ENCODE measurements at places on chromosomes 2 and 18.
A peak's percentile ranks its signal among the peaks of the same experiment; 100 is the strongest.

GRCh38 chr2:20474757-20475566 lies 28.1 kb downstream of the RHOB start:
- no peak for DNase-seq

GRCh38 chr2:231039821-231040364 lies 2.6 kb downstream of the C2orf72 start:
- no peak for DNase-seq

DNA sequence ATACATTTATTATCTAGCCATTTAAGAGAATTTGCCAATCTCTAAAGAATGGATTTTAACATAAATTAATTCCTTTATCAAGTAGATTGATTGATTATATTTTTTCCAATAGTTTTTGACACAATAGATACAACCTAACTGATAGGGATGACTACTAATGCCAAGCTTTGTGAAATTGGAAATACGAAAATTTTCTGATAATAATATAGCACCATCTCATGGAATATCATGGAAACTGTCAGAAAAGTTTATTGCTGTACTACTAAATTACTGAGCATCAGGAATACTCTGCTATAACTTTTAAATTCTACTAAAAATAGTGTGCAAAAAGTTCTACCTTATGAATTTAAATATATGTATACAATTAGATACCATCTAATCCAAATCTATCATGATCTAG lies 101.8 kb upstream of the MAP2 start:
- no peak for DNase-seq

DNA sequence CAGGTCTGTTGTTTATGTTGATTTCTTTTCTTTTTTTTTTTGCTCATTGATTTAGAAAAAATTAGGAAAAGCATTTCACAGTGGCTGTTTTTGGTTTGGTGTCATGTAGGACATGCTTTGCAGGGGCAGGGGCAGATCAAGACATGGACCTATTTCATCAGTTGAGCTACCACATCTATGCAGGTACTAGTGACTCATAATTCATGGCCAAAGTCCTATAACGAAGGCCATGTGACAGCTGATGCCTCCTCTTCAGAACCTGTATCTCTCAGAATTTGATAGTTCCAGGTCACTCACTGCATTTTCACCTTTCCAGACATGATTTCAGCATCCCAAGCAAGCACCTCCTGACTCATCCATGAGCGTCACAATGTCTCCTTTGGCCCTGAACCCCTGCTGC lies 195.8 kb downstream of the ALK start:
- DNase-seq, result no peak

GRCh38 chr2:9422321-9423099 lies 818 bp downstream of the ITGB1BP1 start:
- DNase-seq, result peak; percentile 49

DNA sequence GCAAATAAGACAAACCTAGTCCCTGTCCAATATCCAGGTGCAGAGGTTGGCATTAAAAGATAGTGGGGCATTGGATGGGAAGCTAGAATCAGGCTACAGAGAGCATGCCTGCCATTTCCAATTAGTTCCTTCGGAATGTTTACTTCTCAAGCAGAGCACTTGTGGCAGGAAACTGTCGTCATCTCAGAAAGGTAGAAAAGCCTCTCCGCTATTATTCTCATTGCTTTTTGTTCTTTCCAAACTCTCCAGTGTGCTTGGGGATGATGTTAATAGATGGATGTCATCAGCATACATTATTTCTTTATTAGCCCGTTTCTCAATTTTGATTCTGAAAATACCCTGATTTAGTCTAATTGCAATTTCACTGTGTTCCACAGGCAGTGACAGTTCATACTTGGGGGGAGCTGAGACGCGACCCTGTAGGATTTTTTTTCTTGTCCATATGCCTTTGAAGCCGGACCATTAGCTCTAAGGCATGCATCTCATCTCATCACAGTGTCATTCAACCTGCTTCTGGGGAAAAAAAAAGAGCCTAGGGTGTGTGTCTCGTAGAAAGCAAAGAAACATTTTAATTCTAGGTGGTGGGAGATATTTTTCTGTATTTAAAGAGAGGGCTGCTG lies 7.7 kb downstream of the ASB18 start:
- no peak for DNase-seq

DNA sequence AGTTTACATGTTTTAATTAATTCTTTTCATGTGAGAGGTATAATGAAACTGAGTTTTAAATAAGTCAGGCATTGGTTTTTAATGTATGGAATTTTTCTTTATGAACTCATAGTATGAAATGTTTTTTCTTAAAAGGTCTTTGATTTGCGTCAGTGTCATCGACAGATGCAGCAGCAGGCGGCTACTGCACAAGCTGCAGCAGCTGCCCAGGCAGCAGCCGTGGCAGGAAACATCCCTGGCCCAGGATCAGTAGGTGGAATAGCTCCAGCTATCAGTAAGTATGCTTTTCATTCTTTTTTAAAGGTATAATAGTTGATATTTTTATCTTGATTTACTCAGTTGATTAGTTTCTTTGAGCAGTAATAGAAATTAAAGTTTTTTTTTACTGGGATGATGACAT lies 46.5 kb downstream of the SMAD4 start:
- DNase-seq, result no peak

Measured in urothelium cell line (cell line).